IMR-90 (cell line): ENCODE measurements at places on chromosomes 7 and 10. TPM values are rescaled to one million over a fixed set of nuclear protein-coding genes. Genes with fewer than 3 reads are reported as not detected.

The SLC13A4 gene
- 0.56 TPM in 1 of 2 replicates, not detected in the other for total RNA-seq

The H2BK1 gene
- not detected in 2 replicates for total RNA-seq

The CLEC2L gene
- total RNA-seq: not detected in 2 replicates

The PDE1C gene
- total RNA-seq: 53.3 and 61.5 TPM in 2 replicates

The MYOZ1 gene
- under 0.01 and 0.18 TPM in 2 replicates for total RNA-seq

The WNT16 gene
- 1.1 and 1.7 TPM in 2 replicates for total RNA-seq

The ADAM22 gene
- under 0.01 and 0.18 TPM in 2 replicates for total RNA-seq

The UPK3BL2 gene
- 0.18 and 0.56 TPM in 2 replicates for total RNA-seq

The TMEM184A gene
- total RNA-seq: 0.28 and 0.36 TPM in 2 replicates

The ITGB8 gene
- 10.2 and 10.8 TPM in 2 replicates for total RNA-seq

The KIFBP gene
- 51.3 and 67.2 TPM in 2 replicates for total RNA-seq

The FFAR4 gene
- not detected in 2 replicates for total RNA-seq

The PRF1 gene
- not detected in 2 replicates for total RNA-seq

The TMEM140 gene
- total RNA-seq: 0.28 and 0.72 TPM in 2 replicates

The LRRC61 gene
- total RNA-seq: not detected in 2 replicates

The FKBP6 gene
- not detected in 2 replicates for total RNA-seq

The BCCIP gene
- total RNA-seq: 31.9 and 65.8 TPM in 2 replicates

The STEAP2 gene
- 3.9 and 4.2 TPM in 2 replicates for total RNA-seq

The PTPRZ1 gene
- total RNA-seq: not detected in 2 replicates

The RBP3 gene
- not detected in 2 replicates for total RNA-seq

The SEMA3C gene
- 97.1 and 116 TPM in 2 replicates for total RNA-seq

The SPDYE2B gene
- not detected in 2 replicates for total RNA-seq

The FGFBP3 gene
- under 0.01 and 0.28 TPM in 2 replicates for total RNA-seq

The PRR15 gene
- not detected in 2 replicates for total RNA-seq

The HYAL4 gene
- total RNA-seq: not detected in 2 replicates

The ANKRD30A gene
- not detected in 2 replicates for total RNA-seq

The PDK4 gene
- total RNA-seq: under 0.01 TPM in 2 replicates

The CUZD1 gene
- 0.36 and 0.56 TPM in 2 replicates for total RNA-seq

The PPP2R2D gene
- 21.1 and 23.8 TPM in 2 replicates for total RNA-seq

The SERPINE1 gene
- 1,441 and 1,485 TPM in 2 replicates for total RNA-seq

The MACC1 gene
- total RNA-seq: under 0.01 TPM in 2 replicates

The AZGP1 gene
- total RNA-seq: not detected in 2 replicates

The SEMA3D gene
- 10.8 and 13.6 TPM in 2 replicates for total RNA-seq

The CEP55 gene
- 23.5 and 30.8 TPM in 2 replicates for total RNA-seq

The MMP21 gene
- not detected in 2 replicates for total RNA-seq

The STAG3 gene
- 0.28 and 0.36 TPM in 2 replicates for total RNA-seq

The CLCN1 gene
- not detected in 2 replicates for total RNA-seq

The MMRN2 gene
- total RNA-seq: 0.56 and 1.8 TPM in 2 replicates

The LANCL2 gene
- 17.9 and 20.0 TPM in 2 replicates for total RNA-seq

The JCAD gene
- total RNA-seq: 16.8 and 18.9 TPM in 2 replicates

The ADIRF gene
- total RNA-seq: 2.3 and 2.5 TPM in 2 replicates

The KIAA1217 gene
- total RNA-seq: 3.1 and 3.4 TPM in 2 replicates

The WDFY4 gene
- not detected in 2 replicates for total RNA-seq

The TRPV5 gene
- total RNA-seq: not detected in 2 replicates

The GSTO2 gene
- total RNA-seq: 1.9 and 2.3 TPM in 2 replicates

The GRB10 gene
- total RNA-seq: 11.7 and 15.1 TPM in 2 replicates

The MSS51 gene
- 1.1 TPM in 2 replicates for total RNA-seq

The ANKMY2 gene
- total RNA-seq: 41.9 and 43.6 TPM in 2 replicates

The EGFR gene
- total RNA-seq: 60.4 and 63.9 TPM in 2 replicates

The OR2A42 gene
- not detected in 2 replicates for total RNA-seq

The PAPSS2 gene
- 55.0 and 58.6 TPM in 2 replicates for total RNA-seq

The ALOX5 gene
- not detected in 2 replicates for total RNA-seq

The SLC16A9 gene
- 0.18 and 0.56 TPM in 2 replicates for total RNA-seq

The NKX2-3 gene
- not detected in 2 replicates for total RNA-seq

The CYREN gene
- total RNA-seq: 26.5 and 33.1 TPM in 2 replicates

The IFIT1B gene
- total RNA-seq: not detected in 2 replicates

The NUB1 gene
- 20.1 and 31.9 TPM in 2 replicates for total RNA-seq

The NPY gene
- total RNA-seq: not detected in 2 replicates
